ENCODE measurements at places on chromosomes 3 and 15. TPM values are rescaled to one million over a fixed set of nuclear protein-coding genes. Genes with fewer than 3 reads are reported as not detected.

DNA sequence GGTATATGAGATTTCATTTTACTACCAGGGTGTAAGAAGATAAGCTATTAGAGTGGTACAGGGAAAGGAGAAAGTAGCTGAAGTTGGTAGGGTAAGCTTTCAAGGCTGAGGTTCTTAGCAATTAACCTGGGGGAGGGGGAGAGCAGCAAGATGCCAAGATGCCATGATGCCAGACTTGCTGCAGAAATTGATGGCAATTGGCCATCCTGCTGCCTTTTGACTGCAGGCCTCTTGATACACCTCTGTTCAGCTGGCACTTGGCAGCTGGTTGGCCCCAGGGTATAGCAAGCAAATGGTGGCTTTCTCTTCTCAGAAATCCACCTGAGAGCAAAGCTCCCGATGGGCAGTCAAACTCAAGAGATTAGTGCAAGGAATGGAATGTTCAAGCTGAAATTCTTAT is 21.4 kb upstream of the DPH6 start:
- no peaks in the 10 kb centered on the region for H3K4me1 ChIP-seq
- no peak overlapping the region for H3K4me3 ChIP-seq
- DNase-seq: no peak

DNA sequence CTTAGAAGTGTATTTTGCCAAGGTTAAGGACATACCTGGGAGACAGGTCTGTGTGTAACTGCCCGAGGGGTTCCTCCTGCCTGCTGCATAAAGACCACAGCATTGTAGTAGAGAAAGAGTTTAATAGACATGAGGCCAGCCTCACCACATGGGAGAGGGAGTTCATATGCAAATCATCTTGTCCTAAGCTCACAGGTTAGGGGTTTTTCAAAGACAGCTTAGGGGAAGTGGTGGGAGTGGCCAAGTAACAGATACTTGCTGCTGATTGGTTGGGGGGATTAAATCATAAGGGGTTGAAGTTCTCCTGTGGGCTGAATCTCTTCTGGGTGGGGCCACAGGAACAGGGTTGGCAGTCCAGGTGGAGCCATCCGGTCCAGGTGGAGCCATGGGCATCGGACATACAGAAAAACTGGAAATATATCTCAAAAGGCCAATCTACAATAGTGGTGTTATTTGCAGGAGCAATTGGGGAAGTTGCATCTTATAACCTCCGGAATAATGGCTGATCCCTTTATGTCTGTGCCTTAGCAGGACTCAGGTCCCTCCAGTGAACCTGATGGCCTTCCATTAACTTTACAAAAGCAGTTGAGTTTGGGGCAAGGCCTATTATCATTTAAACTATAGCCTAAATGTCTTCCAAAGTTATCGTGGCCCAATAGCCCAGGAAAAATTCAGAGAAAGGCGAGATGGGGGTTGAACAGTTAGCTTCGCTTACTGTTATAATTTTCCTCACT is 86.0 kb upstream of the MFGE8 start:
- no peak overlapping the region for H3K4me3 ChIP-seq
- no peaks in the 10 kb centered on the region for H3K4me1 ChIP-seq
- peaks cover 7% of the 10 kb centered on the region for H3K27me3 ChIP-seq
- H3K36me3 ChIP-seq: no peaks in the 10 kb centered on the region

DNA sequence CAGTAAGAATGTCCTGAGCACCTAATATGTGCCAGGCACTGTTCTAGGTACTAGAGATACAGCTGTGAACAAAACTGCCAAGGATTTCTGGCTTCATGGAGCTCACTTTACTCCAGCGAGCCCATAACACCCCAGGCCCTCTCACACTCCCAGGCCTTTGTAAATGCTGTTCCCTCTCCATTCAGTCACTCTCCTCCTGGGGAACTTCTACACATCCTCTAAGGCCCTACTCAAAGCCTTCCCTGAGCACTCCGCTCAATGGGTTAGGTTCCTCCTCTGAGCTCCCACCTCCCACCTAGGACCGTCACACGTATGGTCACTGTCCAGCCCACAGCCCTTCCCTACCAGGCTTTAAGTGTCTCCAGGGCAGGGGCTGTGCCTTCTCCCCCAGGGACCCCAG is 27.2 kb downstream of the SEMA7A start:
- peaks cover 25% of the 10 kb centered on the region for H3K4me1 ChIP-seq
- no peak overlapping the region for H3K4me3 ChIP-seq
- no peak for DNase-seq
- H3K27ac ChIP-seq: no peak overlapping the region

DNA sequence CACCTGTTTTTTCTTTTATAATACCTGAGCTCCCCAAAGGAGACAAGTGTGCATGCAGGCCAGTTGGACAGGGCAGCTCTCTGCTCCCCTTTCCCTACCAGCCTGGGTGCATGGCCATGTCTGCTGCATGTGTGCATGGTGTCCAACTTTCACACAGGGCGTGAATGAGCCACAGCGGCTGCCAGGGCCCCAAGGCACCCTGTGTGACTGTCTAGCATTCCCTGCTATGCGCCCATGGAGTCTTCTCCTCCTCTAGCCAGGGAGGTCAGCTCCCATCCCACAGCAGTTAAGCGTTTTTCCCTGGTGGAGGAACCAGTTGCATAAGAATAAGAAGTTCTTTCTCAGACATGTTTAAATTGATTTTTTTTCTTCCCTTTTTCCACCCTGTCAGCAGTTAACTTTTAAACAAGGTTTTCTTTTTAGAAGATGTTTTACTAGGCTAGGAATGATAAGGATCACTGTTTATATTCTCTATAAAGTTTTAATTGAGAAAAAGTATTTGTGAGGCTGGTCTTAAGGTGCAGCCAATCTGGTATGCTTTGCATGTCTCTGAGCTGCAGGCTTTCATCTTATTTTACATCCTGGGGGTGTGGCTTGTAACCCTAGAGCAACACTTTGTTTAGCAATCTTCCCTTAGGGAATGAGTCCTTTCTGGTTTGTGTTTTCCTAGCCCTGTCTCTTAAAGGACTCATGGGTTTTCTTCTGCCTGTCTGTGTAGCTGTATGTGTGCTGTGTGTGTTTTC is 20.5 kb upstream of the OR5H1 start:
- H3K27me3 ChIP-seq: no peaks in the 10 kb centered on the region
- DNase-seq: no peak
- no peak overlapping the region for H3K27ac ChIP-seq
- no peaks in the 10 kb centered on the region for H3K4me1 ChIP-seq
- no peak overlapping the region for H3K4me3 ChIP-seq

DNA sequence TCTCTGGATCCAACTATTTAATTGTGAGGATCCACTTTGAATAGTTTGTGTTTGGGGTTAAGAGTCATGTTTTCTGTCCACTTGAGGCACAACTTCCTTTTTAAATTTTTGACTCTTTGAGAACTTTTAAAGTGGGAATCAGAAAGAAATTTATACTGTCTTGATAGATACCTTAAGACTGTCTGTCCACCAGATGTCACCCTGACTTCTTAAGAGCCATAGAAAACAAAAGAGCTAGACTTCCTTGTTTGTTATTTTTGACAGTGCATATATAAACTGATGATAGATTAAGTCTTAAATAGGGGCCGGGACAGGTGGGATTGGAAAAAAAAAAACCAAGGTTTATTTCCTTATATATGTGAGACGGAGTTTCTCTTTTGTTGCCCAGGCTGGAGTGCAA is 52.1 kb upstream of the WDR72 start:
- no peak overlapping the region for H3K27ac ChIP-seq
- DNase-seq: no peak
- no peaks in the 10 kb centered on the region for H3K27me3 ChIP-seq
- H3K4me1 ChIP-seq: no peaks in the 10 kb centered on the region

- no peaks in the 10 kb centered on the region for H3K4me1 ChIP-seq
- no peaks in the 10 kb centered on the region for H3K27me3 ChIP-seq
- DNase-seq: no peak
- H3K27ac ChIP-seq: no peak overlapping the region
- H3K36me3 ChIP-seq: no peaks in the 10 kb centered on the region
Observed at GRCh38 chr3:174710612-174711011, 148.5 kb upstream of the NAALADL2 start.

DNA sequence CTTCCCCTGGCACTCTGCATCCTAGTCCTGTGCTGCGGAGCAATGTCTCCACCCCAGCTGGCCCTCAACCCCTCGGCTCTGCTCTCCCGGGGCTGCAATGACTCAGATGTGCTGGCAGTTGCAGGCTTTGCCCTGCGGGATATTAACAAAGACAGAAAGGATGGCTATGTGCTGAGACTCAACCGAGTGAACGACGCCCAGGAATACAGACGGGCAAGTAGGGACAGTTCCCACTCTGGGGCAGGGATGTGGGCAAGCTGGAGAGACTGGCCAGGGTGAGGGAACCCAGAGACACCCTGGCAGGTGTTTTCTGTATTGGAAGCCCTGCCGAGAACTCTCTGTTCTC is 247 bp downstream of the FETUB start:
- DNase-seq: no peak
- no peaks in the 10 kb centered on the region for H3K4me1 ChIP-seq
- H3K27ac ChIP-seq: no peak overlapping the region
- H3K36me3 ChIP-seq: no peaks in the 10 kb centered on the region
- H3K27me3 ChIP-seq: peaks cover 17% of the 10 kb centered on the region

DNA sequence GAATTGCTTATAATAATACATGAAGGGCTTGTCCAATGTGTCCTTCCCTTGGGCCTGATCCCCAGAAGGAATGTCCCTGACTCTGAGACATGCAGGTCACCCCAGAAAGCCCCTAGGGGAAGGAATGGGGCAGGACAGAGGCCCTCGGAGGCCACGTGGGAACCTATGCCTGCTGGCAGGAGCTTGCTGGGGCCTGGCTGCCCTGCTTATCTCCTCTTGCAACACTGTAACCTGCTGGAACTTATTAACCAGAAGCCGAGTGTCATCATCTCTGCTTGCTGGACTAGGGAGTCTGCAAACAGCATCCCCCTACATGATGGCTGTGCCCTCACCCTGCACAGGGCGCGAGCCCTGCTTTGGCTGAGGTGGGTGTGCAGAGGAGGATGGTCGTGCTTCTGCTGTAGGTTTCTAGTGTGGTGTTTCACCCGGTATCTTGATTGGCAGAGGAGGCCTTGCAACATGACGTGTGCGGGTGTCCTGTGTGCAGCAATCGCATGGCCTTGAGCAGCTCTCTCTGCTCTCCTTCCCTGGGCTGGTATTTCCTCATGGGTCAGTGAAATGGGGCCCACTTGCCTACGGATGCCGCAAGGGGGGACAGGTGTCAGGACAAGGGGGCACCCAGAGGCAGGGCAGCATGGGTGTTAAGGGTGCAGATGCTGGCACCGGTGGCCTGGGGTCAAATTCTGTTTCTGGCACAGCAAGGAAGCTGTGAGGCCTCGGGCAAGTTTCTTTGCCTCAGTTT is 5.0 kb downstream of the CHST13 start:
- H3K27me3 ChIP-seq: no peaks in the 10 kb centered on the region
- H3K4me1 ChIP-seq: no peaks in the 10 kb centered on the region
- no peak for DNase-seq
- no peak overlapping the region for H3K4me3 ChIP-seq
- H3K27ac ChIP-seq: no peak overlapping the region

Gene DHX36
- total RNA-seq: 121 TPM

DNA sequence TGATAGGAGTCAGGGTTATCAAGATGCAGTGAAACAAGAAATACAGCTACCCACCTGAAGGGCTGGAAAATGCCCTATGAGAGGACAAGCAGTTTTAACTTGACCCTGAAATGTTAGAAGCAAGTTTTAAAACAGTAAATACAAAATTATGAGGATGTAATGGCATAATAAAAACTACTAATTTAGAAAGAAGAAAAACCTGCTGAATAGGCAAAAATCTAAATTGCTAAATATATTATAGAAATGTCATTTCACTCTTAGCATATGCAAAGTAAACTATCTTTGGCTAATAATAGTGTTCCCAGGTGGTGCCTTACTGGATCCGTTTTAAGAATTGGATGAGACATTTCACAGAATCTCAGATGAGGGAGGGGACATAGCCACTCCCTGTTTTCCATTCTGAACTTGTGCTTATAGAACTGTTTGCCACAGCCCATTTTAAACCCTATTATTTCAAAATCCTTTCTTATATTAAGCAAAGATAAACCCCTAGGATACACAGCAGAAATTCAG is 294.6 kb downstream of the LSAMP start:
- H3K27ac ChIP-seq: no peak overlapping the region
- no peaks in the 10 kb centered on the region for H3K36me3 ChIP-seq
- no peaks in the 10 kb centered on the region for H3K27me3 ChIP-seq
- no peaks in the 10 kb centered on the region for H3K4me1 ChIP-seq

DNA sequence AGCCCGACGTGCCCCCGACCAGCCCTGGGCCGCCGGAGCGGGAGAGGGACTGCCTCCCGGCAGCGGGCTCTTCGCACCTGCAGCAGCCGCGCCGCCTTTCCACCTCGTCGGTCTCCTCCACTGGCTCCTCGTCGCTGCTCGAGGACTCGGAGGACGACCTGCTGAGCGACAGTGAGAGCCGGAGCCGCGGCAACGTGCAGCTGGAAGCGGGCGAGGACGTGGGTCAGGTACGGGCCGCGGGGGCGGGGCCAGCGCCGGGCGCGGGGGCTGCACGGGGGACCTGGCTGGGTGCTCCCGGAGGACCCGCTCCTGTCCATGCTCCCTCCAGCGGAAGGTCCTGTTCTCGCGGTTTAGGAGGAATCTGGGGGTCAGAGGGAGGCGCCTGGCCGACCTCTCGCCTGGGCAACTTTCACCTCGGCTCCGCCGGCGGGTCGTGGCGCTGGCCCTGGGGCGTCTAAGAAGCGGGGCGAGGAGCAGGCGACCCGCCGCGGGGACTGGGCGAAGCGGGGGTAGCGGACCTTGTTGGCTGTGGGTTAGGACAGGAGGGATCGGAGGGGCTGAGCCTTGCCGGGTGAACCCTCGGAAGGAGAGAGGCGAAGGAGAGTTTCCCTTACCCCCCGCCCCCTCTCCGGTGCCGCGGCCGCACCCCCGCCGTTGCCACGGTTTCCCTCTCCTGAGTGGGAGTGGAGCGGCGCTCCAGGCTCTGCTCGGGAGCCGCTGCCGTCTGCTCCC is 682 bp downstream of the ITPKA start:
- no peak overlapping the region for H3K4me3 ChIP-seq
- peak; percentile 51 for DNase-seq
- no peaks in the 10 kb centered on the region for H3K36me3 ChIP-seq

DNA sequence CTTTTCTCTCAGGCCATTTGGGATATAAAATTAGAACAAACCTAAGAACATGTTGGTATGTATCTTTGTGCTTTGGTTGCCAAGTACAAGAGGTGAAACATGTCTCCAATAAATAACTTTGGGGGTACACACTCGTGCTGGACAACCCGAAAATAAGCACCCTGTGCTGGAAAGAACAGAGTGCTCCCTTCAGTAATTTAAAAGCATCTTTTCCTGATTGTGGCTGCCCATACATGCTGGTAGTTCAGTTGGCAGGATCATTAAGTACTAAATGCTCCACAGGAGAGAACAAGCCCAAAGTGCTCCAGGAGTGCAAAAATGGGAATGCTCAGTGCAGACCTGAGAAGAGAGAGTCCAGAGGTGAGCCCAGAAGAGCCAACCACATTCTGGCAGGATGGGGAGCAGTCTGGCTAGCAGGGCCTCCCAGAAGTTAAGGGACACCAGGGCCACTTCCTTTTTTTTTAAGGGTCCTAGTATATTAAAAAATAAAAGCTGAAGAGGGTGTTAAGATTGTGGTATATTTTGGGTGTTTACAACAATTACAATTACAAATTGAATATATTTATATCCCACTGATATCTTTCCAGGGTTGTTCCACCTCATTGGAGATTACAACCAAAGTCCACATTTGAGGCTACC is 48.6 kb upstream of the SSR3 start:
- DNase-seq: no peak
- no peaks in the 10 kb centered on the region for H3K36me3 ChIP-seq
- no peak overlapping the region for H3K4me3 ChIP-seq
- H3K27ac ChIP-seq: no peak overlapping the region

Gene BDH1
- total RNA-seq: 20.3 TPM

Data from CD4-positive, CD25-positive, alpha-beta regulatory T cell (primary cell).